ENCODE measurements at places on chromosomes 3 and 15.
A peak's percentile ranks its signal among the peaks of the same experiment; 100 is the strongest.

DNA sequence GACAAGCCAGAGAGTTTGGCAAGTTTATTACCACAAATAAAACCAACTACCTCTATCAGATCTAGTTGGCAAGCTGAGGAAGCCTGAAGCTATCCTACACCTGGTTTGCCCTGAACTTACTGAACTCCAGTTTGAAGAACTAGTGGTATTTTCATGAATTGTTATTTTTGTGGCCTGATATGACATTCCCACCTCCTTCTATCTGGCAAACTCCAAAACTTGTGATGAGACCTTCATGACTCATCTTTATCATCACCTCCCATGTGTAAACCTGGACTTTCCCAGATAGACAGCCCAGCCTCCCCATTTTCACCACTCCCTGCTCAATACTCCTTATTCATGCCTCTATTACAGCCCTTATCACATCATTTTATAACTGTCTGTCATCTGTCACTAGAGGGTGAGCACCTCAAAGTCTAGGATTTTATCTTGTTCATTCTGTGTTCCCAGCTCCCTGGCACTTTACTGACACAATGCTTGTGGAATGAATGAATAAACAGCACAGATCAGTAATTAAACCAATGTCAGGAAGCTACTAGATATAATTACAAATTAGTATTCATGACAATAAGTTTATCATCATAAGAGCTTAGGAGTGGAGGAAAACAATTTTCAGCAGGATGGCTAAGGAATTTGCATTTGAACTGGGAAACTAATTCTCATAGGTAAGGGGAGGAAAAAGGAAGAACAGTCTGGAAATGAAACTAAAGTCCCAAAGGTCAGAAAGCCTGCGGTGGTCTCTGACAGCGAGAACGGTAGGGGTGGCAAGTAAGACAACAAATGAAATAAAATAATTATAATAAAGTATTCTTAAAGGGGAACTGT lies 13.2 kb upstream of the TRANK1 start:
- no peak for DNase-seq

DNA sequence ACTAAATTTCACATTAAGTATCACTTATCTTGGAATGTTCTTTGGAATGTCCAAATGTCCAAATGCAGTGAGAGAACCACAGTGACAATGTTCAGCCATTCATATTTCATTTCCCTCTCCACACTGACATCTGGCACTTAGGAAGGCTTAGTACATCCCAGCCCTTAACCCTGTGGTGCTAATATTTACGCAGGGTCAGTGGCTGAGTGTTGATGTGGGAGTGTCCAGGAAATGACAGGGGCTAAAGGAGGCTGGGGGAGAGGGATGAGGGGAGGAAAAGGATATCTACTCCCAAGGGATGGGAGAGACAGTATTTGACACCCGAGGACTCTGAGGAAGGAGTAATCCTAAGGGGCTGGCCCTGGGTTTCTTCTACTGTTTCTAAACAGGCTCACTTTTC lies 14.1 kb upstream of the CCR4 start:
- DNase-seq: no peak

- no peak for DNase-seq
Measured at GRCh38 chr3:141499284-141499683, 12.5 kb downstream of the RASA2 start.

DNA sequence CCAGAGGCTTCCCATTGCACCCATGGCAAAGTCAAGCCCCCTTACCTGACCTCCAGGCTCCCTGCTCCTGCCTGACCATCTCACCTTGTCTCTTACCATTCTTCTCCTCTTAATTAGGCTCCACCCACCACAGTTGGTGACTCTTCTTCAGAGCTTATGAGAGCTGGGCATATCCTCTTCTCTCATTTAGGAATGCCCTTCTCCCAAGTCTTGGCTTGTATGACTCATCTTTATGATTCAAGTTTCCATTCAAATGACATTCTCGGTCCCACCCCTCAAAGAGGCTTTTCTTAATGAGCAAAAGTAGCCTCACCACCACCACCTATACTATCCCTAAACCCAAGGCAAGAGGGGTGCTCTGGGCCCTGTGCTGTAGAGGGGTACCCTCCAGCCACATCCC lies 55.3 kb upstream of the NUDT16 start:
- no peak for DNase-seq

GRCh38 chr3:113873814-113874526 lies 35.4 kb downstream of the GRAMD1C start:
- DNase-seq: no peak

- DNase-seq: no peak
Measured at GRCh38 chr3:23845326-23846216, 39.8 kb downstream of the UBE2E1 start.

DNA sequence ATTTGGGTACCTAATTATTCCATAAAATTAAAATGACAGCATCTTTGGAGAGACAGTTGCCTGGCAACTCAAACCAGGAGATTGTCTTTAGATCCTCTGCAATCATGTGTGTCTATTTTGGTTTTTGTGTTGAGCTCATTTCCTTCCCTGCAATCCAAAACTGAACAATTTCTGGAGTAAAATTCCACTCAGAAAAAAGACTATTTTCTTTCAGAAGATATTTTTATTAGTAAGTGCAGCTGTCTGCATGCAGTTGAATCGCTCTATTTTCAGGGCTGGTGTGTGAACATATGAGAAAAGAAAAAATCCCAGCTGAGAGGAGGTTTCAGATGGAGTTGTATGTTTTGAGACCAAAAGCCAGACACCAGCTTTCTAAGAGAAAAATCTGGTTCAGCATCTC lies 41.9 kb upstream of the DYNC1LI1 start:
- no peak for DNase-seq

GRCh38 chr3:102510663-102511062 lies 75.8 kb downstream of the ZPLD1 start:
- peak; percentile 4 for DNase-seq

DNA sequence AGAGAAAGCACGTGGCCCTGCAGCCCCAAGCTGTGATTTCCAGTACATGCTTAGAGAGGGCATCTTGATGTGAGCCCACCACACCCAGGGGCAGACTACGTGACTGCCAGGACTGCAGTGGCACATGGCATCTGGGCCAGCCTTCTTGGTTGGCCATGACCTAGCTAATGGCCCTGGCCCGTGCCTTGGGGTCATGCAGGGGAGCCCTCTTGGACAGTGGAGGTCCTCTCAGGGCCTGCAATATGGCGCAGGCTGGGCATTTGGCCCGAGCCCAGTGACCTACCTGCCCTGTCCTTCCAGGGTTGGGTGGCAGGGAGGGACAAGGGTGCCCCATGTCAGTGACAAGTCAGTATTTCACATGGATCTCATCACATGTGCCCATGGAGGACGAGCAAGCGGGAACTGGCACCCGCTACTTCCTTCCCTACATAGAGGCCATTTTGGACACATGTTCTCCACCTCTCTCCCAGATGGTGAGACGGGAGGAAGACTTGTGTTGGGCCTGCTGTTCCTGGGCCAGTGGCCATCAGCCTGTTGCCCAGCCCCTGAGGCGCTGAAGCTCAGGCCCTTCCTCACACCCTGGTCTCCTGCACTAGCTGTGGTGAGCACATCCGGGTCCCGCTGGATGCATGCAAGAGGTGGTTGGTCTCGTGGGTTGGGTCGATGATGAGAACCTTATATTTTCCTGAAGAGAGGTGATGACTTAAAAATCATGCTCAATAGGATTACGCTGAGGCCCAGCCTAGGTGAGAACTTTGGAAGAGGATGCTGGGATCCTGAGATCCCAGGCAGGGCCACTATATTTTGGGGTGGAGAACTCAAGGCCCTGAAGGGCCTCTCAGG lies 195.6 kb downstream of the UBE3A start:
- DNase-seq: no peak

DNA sequence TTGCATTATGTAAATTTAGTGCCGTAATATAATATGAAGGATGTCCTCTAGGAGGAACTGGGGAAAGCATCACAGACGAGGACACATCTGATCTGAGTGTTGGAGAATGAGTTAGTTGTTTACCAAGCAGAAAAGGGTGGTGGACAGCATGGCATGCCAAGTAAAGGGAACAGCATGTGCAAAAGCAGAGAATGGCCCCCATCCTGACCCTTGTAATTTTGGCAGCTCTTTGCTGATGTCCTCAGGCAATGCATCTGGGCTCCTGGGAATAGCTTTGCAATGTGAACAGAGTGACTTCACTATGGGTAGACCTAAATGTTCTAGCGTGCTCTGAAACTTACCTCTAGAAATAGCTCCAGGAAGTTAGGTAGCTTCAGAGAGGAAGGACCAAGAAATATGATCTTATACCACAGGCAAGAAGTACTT lies 263.3 kb downstream of the LPP start:
- DNase-seq: no peak

GRCh38 chr3:137259701-137260100 lies 301.9 kb downstream of the IL20RB start:
- no peak for DNase-seq

DNA sequence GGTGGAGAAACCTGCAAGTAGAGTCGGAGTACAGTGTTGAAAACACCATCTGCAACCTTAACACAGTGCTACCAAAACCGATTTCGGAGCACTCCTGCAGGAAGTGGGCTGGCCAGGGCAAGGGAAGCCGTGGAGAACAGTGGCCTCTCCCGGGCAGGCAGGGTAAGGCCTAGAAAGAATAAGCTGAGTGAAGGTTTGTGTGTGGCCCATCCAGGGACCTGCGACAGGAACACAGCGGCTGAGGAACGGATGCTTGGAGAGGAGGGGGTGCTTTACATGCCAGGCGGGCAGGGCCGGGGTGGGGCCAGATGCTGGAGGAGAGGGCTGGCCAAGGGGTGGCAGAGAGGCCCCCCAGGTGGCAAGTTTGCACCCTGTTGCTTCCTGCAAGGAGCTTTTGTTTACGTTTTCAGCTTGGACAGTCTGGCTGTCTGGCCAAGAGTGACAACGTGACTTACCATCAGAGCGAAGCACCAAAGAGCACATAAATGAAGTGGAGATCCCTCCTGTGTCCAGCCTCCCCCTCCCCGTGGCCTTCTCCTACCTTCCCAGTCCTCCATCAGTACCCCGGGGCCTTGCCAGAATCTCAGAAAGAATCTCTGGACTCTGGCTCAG lies 156.5 kb downstream of the PGPEP1L start:
- DNase-seq: no peak

DNA sequence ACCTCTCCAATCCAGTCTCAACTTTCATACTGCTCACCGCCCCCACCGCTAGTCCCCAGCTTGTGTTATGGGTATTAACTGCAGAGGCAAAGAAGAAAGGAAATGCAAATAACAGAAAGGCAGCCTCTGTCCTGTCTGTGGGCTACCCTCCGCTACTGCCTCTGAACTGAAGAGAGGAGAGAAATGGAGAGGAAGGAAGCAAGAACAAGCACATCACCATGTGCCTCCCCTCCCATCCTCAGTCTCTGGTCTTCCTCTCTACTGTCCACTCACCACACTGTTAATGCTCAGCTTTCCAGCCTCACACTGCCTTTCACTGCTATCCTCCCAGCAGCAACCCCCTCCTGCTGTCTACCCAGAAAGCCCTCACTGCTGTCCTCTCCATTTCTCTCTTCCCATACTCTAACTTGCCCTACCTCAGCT lies 139.0 kb upstream of the SLC2A2 start:
- no peak for DNase-seq

- no peak for DNase-seq
Measured at GRCh38 chr3:101846709-101847108, 2.6 kb upstream of the NFKBIZ start.

DNA sequence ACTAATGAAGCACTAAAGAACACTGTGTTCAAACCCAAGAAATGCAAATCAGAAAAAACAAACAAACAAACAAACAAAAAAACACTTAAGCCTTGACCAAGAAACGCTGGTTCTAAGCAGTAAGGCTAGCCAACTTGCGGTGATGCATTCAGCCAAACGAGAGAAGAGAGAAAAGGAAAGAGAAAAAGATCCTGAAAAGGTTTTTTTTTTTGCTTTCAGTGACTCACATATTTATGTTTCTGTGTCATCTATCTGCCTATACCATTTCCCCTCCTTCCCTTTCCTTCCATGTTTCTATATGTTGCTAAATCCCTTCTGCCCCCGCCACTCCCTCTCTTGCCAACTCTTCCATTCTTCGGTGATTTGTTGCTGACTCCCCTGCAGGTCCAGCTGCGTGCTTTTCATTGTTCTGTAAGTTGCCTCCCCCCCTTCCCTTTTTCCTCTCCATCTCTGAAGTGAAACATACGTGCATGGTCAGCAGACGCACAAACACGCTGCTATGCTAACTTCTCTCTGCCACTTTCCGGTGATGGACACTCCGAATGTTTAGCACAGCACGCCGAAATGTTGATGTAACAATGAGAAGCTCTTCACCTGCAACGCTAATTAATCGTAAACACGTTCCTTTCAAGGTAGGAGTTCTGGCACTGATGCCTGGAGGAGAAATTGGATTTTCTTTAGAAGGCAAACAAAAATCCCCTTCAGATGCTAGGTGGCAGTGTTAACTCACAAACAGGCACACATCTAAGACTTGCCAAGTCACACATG lies 154.4 kb downstream of the TUSC7 start:
- peak; percentile 9 for DNase-seq

- DNase-seq: no peak
Measured at GRCh38 chr15:60672400-60672799, 193.5 kb upstream of the ICE2 start.

DNA sequence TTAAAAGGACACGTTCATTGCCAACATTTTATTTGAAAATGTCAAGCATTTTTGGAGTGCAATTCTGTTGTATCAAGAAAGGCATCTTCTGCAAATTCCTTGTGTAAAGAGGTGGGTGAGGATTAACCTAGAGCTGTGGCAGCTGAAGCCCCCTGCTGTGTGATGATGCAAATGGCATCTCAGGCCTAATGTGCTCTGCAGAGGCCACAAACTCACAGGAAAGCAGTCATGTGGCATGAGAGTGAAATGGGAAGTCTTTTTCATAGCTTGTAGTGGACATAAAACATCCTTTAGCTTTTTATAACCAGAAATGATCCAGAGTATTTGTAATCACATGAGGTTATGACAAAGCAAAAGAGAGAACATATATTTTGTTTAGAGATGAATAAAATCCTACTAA lies 6.4 kb downstream of the CADM2 start:
- no peak for DNase-seq

- peak; percentile 80 for DNase-seq
Measured at GRCh38 chr15:26891448-26892181, 24.8 kb downstream of the GABRA5 start.

- no peak for DNase-seq
Measured at GRCh38 chr3:184003187-184003967, 14.3 kb downstream of the ABCC5 start.

DNA sequence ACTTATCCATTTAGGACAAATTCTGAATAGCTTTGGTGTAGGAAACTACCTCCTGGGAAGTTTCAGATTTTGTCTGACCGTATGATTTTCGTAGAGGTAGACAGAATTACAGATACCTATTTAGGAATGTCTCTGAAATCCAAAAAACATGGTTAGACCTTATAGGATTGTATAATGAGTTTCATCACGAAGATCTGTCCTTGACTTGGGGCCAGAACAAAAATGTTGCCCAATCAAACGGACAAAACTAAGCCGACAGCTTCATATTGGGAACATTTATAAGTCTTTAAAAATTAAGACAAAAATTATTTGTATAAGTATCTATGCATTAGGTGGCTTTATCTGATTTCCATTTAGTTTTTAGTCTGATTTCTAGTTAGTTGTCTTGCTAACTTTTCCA lies 32.6 kb downstream of the MNS1 start:
- DNase-seq: no peak
